SHP77 (cell line): ENCODE measurements at places on chromosomes 6 and 20.

- DNase-seq, result no peak
Measured at GRCh38 chr6:113684382-113684901, 172.7 kb upstream of the MARCKS start.

DNA sequence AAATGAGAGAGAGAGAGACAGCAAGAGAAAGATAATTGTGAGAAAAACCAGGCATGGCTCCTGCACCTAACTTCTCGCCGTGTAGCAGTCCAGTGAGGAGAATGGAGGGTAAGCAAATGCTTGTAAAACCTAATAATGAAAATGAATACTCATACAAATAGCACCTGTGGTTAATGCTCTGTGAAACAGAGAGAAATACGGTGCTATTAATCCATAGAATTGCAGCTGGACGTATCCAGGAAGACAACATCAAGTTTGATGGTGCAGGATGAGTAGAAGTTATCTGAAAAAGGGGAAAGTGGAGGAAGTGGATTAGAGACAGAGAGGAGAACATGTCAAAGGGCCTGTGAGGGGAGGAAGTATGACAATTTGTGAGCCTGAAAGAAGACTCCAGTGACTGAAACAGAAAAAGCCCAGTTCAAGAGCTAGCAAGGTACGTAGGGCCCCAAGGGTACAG, 89.4 kb upstream of the PAK5 start:
- no peak for DNase-seq

DNA sequence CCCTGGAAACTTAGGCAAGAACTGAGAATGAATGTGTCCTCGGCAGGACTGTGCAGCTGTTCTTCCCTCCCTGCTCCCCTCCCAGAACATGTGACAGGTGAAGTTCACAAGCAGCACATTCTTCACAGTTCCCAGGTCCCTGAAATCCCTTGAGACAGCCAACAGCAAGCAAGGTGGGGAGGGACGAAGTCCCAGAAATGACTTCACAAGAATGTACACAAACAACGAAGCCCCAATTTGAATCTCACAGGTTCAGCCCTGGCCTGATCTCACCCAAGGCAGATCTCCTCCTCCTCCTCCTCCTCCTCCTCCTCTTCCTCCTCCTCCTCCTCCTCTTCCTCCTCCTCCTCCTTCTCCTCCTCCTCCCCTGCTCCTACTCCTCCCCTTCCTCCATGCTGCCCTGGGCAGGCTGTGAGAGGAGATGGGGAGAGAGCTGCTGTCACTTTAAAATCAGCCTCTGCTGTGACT, 32.4 kb downstream of the WRNIP1 start:
- no peak for DNase-seq

- no peak for DNase-seq
Measured at GRCh38 chr20:41574802-41575389, 43.3 kb downstream of the CHD6 start.

DNA sequence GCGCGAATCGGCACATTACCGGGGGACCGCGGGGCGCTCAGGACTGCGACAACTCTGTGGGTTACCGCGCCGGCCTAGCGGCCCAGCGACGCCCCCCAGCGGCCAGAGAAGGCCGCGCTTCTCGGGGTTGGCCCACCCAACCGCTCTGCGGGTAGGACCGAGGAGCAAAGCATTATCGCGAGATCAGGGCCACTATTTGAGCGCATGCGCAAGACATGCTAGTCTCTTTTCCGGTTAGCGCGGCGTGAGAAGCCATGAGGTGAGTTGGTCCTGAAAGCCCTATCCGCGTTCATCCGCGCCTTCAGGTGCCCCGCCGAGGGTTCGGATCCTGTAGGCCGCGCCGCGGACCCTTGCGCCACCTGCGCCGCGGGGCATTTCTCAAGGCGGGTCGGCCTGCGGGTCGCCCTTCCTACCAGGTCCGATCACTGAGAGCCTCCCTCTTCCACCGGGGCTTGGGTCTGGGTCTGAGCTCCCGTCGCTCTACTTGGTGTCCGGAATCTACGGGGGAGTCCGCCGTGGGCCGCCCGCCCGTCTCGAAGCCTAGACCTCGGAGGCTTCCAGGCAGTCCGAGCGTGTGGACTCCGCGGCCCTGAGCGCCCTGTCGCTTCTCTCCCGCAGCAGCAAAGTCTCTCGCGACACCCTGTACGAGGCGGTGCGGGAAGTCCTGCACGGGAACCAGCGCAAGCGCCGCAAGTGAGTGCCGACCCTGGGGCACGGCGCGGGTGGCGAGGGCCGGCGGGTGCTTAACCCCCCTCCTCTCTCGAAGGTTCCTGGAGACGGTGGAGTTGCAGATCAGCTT, at the start of gene RPL10A:
Gene RPL10A (plus strand): TSS at position 221 of the 799 bp plus-strand sequence. CDS start 34 bp downstream, at position 255.
- DNase-seq, result peak; percentile 90

- no peak for DNase-seq
Measured at GRCh38 chr6:30679765-30680535, 6.5 kb downstream of the PPP1R18 start.

- no peak for DNase-seq
Measured at GRCh38 chr6:152918991-152919390, 63.9 kb downstream of the FBXO5 start.

DNA sequence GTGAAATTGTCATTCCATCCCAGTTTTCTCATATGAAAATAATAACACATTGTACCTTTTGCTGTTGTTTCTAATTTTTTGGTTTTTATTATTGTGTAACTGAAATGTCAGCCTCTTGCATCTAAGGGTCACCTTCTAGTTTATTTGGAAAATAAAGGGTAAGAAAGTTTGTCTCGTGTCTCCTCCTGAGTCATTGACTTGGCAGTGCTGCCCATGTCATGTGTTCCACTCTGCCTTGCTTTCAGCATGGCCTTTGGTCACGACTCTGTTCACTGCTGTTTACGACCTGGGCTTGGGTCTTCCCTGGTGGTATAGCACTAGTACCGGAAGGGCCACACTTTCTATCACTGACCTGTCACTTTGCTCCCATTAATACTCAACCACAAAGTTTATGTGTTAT, 171.4 kb upstream of the RSPO3 start:
- no peak for DNase-seq

- no peak for DNase-seq
Measured at GRCh38 chr6:168615837-168616236, 174.9 kb downstream of the SMOC2 start.

DNA sequence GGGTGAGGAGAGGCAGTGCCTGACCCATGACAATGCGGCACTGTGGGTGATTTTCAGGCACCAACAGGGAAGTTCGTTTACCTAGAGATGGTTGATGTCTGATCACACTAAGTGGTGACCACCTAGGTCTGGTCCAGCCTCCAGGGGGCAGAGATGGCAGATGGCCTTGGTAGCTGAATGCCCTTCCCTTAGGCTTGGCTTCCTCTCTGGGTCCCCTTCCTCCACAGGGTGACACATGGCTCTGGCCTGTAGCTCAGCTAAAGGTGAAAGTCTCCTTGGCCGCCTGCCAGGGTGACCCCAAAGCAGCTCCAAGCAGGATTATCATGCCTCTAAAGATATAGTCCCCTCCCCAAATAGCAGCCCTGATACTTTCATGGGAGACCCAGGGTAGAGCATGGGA, 6.4 kb downstream of the GDAP1L1 start:
- DNase-seq, result no peak

- DNase-seq, result no peak
Measured at GRCh38 chr6:31836047-31836473, 8.5 kb downstream of the HSPA1B start.

GRCh38 chr20:22403632-22404361, 180.6 kb downstream of the FOXA2 start:
- peak; percentile 78 for DNase-seq

GRCh38 chr6:150929416-150929815, 63.9 kb downstream of the MTHFD1L start:
- DNase-seq, result no peak

- peak; percentile 87 for DNase-seq
Measured at GRCh38 chr6:6885521-6886170, 222.1 kb upstream of the RREB1 start.

DNA sequence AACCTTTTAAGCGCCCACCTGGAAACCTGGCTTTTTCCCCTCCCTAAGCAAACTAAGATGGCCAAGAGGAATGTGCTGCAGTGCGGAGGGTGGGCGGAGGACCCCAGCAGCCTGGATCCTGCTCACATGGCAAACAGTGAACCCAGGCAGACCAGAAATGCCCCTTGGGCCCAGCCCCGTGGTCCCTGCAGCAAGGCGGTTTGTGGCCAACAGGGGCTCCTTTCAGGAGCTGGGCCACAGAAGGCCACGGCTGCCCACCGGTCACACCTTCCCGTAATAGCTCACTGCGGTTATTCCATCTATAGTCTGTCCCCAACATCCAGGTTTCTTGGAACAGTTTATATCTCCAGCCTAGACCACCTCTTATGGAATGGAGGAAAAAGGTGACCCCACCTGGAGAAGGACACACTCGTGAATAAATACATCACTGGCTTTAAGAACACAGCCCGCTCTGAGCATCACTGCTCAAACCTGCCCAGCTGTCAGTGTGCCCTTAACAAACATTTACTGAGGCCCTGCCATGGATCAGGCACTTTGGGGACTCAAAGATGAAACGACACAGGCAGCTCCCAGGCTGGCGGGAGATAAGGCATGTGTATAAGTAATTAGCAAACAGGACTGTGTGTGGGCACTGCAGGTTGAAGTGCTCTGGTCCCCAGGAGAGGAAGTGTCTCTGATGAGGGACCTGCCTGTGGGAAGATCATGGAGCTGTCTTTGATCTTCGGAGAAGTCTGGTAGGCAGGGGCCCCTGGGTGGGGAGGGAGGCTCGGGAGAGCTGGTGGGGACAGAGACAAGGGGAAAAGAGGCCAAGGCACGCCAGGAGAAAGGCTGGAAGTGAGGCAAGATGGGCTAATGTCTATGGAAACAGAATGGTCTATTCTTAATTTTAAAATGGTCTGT, 3.2 kb upstream of the TUBB1 start:
- DNase-seq, result no peak

DNA sequence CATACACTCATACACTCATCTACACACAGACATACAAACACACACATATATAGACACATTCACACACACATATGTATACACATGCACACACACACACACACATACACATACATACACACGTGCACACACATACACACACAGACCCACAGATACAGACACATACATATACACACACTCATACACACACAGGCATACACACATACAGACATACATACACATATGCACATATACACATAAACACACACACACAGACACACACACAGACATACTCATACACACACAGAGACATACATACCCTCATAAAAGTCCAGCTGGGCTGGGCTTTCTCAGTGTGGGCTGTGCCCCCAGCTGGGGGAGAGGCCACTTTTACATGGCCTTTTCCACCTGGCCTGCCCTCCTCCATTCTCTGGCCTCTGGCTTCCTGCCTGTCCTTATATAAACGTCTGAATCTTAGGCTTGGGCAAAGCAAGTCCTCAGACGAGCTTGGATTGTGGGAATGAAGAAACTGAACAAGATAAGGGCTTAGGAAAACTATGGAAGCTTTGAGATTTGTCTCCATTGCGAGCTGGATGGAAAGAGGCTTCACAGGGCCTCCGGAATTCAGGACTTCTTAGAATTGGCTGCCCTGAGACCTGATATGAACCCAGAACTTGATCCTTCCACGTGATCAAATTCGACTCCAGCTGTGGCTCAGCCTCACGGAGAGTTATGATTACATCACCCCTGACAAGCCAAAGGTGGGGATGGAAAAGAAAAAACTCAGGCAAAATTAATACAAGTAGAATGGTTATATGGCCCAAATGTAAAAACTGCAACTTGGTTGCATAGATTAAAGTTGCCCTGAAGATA, 22.5 kb upstream of the CST3 start:
- no peak for DNase-seq

DNA sequence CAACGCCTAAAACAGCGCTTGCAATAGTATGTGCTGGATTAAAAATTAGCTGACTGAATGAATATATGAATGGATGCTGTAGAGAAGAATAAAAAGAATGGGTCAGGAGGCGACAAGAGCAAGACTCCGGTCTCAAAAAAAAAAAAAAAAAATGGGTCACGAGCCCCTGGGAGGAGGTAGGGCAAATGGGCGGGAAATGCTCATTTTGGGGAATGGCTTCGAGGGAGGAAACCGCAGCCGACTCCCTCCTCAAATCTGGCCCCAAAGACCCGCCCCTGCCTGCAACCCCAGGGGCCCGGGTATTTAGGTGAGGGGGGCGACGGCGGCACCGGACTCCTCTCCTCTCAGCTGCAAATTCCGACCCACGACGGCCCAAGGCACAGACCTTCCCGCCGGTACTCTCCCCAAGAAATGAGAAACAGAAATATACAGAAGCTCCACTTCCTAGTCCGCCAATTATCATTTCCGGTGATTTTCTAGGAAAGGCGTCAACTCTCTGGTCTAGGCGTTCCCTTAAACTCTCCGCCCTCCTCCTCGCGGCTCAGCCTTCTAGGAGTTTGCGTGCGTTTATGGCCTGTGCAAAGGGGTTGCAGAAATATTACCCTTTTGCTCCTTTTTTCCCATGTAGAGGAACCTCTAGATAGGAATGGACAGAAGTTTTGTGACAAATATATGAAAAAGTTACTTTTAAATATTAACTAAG, at the start of gene ZNF311:
Gene ZNF311 (minus strand): TSS at position 133 of the 703 bp plus-strand sequence. CDS start 1,361 bp downstream, outside the sequence.
- DNase-seq, result no peak

DNA sequence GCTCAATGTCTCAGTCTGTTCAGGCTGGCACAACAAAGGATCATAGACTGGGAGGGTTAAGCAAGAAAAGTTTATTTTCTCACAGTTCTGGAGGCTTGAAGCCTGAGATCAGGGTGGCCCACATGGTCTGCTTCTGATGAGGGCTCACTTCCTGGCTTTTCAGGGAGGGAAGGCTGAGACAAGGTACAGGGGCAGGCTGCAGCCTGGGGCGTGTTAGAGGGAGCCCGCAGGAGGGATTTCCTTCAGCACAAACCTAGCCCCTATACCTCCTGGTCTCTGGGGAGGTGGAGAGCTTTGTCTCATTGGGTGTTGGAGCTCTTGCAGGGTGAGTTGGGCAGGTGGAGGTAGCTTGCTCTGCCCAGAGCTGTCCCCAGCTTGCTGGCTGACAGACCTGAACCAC, 81.1 kb upstream of the GPR6 start:
- no peak for DNase-seq

DNA sequence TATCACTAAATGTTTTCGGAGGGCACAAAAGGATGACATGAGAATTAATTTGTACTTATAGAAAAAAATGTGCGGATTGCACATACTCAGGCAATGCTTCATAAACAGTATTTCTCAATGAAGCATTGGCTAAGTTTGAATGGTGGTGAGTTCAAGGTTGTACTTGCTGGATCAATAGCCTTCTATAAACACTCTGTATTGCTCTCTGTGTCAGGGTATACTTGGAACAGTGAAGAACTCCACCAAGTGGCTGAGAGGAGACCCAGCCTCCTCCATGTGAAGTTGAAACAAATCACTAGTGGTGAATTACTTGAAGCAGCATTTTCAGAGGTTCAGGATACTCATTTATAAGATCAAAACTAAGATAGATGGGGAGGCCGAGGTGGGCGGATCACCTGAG, 360.6 kb downstream of the RIMS1 start:
- DNase-seq, result no peak

DNA sequence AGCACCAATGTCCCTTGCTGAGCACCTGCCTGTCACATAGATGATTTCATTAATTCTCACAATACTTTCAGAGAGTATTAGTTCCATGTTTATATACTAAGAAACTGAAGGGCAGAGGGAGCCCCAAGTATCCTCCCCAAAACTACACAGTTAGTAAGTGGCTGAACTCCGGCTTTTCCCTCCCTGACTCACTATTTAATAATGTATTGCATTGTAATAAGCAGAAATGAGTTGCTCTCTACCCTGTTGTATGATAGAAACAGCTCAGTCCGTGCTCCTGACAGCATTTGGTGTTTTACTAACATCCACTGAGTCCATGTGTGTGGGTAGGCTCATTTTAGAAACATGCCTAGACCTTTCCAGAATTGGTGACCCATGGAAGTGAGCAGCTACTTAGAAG, 76.8 kb downstream of the OLIG3 start:
- DNase-seq, result no peak
